ENCODE measurements at places on chromosomes 5 and 9. TPM values are rescaled to one million over a fixed set of nuclear protein-coding genes. Genes with fewer than 3 reads are reported as not detected.

Gene PTGS1
- total RNA-seq: 0.39 TPM

Gene PPP2CA
- 193 TPM for total RNA-seq

Gene S100Z
- total RNA-seq: not detected

Gene ANKDD1B
- 2.3 TPM for total RNA-seq

Gene CCDC152
- total RNA-seq: 13.4 TPM

Gene DNAJB5
- total RNA-seq: 137 TPM

DNA sequence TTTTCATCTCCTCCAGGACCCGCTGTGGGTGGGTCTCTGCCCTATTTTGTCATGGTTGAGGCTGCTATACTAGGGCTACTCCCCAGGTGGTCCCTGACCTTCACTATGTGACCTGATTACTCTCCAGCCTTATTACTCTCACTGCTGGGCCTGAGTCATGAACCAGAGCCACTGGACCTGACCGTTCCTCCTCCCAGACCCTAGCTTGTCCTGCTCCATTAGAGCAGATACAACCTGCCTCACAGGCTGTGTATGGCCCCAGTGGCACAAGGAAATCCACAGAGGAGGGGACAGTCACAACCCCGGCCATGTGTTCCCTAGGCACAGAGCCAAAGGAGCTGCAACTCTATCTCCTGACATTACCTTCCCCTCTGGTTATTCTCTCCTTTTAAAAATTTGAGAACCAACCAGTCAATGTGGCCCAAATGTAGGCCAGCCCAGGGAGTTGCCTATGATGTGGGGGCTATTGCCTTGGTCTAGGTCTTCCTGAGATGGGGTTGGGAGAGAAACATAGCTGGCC, 96.0 kb upstream of the FSTL4 start:
- no peak for DNase-seq

- DNase-seq: no peak
Measured at GRCh38 chr9:33135470-33135958, 31.6 kb downstream of the B4GALT1 start.

DNA sequence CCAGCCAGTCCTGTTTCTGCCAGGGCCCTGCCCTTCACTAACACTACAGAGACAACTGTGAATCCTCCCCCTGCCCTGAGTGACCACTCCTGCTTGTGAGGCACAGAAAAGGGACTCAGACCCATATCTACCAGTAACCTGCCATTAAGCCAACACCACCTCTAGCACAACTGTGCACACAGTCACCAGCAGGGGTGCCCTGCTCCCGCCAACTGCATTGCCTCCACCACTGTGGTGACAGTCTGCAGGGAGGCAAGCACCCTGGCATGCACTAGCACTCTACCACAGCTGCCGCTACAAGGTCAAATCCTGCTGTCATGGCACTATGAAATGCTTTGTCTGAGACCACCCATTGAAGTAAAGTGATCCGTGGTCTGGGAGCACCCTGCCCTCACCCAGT, 1028.5 kb upstream of the CDH9 start:
- DNase-seq: no peak

GRCh38 chr5:83253720-83254119, 176.4 kb downstream of the XRCC4 start:
- no peak for DNase-seq

DNA sequence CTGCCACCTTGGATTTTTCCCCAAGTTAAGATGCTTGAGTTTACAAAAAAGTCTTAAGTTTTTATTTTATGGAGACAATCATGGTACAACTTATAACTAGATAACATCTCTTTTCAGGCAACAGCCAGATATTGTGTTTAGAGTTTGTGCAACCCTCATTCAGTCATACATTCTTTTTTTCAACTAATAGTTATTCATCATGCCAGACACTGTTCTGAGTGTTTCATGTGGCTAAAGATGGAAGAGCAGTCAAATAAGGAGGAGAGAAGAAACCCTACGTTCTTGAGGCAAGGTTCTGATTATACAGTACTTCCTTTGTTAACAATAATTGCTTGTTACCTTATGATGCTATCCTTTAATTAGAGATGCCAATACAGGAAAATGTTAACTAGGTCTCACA, 42.1 kb upstream of the ZNF462 start:
- DNase-seq: no peak

GRCh38 chr9:91160181-91160580, 201.5 kb downstream of the AUH start:
- DNase-seq: no peak

- peak; percentile 69 for DNase-seq
Measured at GRCh38 chr9:137308057-137308619, 6.1 kb upstream of the NRARP start.

- DNase-seq: no peak
Measured at GRCh38 chr9:16767366-16767765, 103.1 kb downstream of the BNC2 start.

- DNase-seq: no peak
Measured at GRCh38 chr5:149641600-149641999, 60.3 kb downstream of the ARHGEF37 start.

- DNase-seq: no peak
Measured at GRCh38 chr5:88785746-88786565, 97.0 kb downstream of the MEF2C start.

Measured in glutamatergic neuron (in vitro differentiated cells).